SK-N-SH (cell line): ENCODE measurements at places on chromosomes 2 and 18. TPM values are rescaled to one million over a fixed set of nuclear protein-coding genes. Genes with fewer than 3 reads are reported as not detected.

The ERICH2 gene
- polyA plus RNA-seq: not detected in 2 replicates

The FSIP2 gene
- not detected in 2 replicates for polyA plus RNA-seq

The MALL gene
- polyA plus RNA-seq: 1.7 and 5.2 TPM in 2 replicates

The HIBCH gene
- 8.4 and 12.2 TPM in 2 replicates for polyA plus RNA-seq

The TDRD15 gene
- not detected in 2 replicates for polyA plus RNA-seq

The PIKFYVE gene
- polyA plus RNA-seq: 7.0 and 10.2 TPM in 2 replicates

The SCN7A gene
- 0.02 and 0.05 TPM in 2 replicates for polyA plus RNA-seq

The ATP8B1 gene
- 43.8 and 60.4 TPM in 2 replicates for polyA plus RNA-seq

The ACP1 gene
- polyA plus RNA-seq: 88.9 and 108 TPM in 2 replicates

The STEAP3 gene
- 30.6 and 34.3 TPM in 2 replicates for polyA plus RNA-seq

The SRD5A2 gene
- not detected in 2 replicates for polyA plus RNA-seq

The RAB27B gene
- polyA plus RNA-seq: 0.56 and 0.68 TPM in 2 replicates

DNA sequence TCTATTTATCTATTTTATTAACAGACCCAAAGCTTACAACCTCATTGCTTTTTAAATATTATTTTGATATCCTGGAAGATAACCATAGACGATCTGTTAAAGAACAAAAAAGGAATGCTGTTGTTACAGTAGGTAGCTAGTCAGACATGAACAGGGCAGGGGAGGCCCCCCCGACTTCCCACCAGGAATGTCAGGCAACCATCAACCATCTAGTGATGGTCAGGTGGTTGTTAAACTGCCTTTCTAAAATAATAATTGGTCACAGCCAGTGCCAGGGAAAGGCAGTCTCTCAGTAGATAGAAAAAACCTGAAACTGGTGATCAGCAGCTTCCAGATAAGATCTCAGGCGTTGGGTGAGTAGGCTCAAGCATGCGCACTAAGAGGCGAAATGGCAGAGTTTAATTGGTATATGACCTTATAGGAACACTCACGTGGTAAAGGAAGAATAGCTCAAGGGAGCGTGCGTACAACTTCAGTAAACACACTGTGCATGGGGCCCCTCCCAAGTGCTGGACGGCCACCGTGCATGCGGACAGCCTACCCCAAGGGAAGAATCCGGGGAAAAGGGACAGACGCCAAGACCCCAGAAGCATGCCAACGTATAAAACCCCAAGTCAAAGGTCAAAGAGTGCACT, 32.5 kb upstream of the CCL20 start:
- DNase-seq: no peak

GRCh38 chr2:152481881-152482583, 147.1 kb downstream of the FMNL2 start:
- DNase-seq: no peak

GRCh38 chr2:95273566-95274290, 521 bp upstream of the PROM2 start:
- no peak for DNase-seq

DNA sequence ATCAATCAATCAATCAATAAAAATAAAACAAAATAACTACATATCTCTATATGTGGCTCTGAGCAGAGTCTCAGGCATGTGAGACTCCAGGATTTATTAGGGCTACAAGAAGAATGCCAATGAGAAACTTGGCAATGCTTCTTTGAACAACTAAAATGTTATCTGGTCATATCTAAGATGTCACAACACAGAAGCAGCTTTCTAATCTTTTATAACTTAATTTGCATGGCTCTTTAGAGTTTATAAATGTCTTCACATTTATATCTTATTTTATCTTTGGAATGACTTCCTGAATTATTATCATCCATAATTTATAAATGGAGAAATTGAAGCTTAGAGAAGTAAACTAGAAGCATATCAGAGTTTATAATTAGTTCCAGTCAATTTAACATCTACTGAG, 14.9 kb upstream of the MAP4K3 start:
- no peak for DNase-seq

DNA sequence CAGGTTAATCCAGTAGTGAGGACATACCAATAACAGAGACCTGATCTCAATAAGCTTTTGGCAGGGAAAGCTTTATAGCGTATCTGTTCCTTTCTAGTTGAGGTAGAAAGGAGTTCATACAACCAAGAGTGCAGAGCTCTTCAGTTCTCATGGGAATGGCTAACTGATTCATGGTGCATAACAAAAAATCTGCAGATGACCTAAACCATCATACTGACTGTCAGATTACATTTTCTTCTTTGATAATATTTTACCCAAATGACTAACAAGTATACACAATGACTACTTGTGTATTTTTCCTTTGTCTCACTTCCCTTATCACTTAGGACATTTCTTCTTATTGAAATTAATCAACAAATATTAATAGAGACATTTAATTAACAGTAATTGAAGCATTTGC, 140.0 kb upstream of the SERTAD2 start:
- DNase-seq: no peak

- DNase-seq: no peak
Observed at GRCh38 chr2:65313126-65313953, 85.7 kb downstream of the ACTR2 start.

DNA sequence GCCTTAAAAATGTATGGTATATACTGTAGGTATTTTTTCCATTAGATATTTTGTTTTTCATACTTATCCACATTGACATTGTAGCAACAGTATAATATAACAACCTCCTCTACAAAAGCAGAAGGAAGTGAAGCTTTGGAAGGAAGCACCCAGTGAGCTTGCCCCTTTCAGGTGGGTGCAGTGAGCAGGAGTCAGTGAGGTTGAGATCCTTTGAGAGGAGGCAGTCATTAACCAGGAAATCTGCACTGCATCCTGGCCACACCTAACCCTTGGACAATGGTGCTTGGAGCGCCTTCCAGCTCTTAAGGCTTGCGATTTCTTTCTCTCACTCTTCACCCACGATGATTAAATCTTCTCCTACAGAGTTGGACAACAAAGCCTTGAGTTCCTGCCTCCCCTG, 13.9 kb downstream of the IL37 start:
- no peak for DNase-seq

DNA sequence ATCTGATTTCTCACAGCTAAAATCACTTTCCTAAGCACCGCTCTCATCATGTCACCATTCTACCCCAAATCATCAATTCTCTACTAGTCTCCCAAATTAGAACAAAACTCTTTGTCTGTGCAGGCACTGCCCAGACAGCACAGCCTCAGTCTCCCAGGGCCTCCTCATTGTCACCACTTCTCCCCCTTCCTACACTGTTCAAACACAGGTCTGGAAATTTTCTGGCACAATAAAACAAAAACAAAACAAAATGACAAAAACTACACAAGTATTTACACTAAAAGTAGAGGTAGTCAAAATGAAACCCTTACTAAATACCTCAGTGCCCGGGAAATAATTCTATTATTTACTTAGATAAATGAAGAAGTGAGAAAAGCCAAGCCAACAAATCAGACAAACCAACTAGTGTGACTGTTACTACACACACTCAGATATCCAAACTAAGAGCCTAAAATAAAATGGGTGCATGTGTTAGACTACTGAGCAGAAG, 156.2 kb upstream of the DNMT3A start:
- no peak for DNase-seq

DNA sequence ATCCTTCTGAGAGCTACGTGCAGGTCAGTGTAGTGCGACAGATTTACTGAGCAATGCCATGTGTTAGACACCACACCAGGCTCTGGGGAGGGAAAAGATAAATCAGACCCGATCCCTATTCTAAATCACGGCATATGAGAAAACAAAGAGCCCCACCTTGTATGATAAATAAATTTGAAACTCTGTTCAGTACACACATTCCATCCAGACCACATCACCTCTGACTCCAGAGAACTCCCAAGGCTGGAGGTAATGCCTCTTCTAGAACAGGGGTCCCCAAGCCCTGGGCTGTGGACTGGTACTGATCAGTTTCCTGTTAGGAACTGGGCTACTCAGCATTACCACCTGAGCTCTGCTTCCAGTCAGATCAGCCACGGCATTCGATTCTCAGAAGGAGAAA, 77.3 kb downstream of the QPCT start:
- DNase-seq: no peak

DNA sequence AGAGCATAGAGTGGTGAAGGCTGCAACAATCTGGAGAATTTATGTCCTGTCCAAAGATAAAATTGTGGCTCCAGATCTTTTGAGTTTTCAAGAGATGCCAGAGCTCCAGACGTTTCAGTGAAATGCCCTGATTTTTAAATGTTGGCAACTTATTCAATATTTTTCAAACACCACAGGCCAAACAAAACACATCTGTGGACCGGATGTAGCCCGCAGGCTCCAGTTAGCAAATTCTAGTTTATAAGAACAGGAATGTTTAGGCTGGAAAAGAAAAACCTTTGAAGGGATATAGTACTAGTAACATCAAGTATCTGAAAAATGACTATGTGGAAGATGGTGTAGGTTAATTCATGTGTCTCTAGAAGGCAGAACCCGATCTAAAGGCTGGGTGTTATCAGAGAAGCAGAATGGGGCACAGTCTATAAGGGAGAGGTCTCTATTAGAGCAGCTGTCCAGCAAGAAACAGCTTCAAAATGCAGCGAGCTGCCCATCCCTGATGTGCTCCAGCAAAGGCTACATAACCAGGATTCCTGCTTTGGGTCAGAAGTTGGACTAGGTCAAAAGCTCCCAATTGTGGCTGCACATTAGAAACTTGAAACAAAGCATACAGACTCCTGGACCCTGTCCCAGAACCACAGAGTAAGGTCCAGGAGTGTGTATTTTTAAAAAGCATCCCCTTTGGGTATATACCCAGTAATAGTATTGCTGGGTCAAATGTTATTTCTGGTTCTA, 105.9 kb downstream of the ANKRD44 start:
- DNase-seq: no peak

- peak; percentile 27 for DNase-seq
Observed at GRCh38 chr18:24878289-24878688, 417.9 kb downstream of the HRH4 start.

DNA sequence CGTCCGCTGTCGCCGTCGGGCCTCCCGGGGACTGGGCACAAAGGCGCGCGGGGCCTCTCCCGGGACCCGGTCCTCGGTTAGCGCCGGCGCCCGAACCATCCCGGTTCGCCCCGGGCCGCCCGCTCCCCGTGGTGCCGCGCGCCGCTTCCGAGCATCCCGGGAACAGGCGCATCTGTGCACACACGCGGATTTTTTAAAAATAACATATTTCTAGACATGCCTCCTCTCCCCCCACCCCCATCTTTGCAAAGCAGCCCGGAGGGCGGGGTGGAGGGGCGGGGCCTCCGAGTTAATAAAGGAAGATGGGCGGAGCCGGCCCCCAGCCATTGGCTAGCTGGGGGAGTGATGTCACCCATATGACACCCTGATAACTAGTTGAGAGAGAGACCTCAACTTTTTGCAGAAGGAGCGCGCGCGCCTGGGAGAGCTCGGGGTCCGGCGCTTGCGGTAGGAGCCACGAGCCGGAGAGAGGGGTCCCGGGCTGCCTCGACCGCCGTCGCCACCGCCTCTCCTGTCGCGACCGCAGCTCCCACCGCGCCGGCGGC, at the start of gene SOX11:
Gene SOX11, plus strand, starts transcription at position 400 of the 545 bp plus-strand sequence. CDS start 338 bp downstream, outside the sequence.
- DNase-seq: peak; percentile 99

- DNase-seq: no peak
Observed at GRCh38 chr2:241743620-241744019, 9.2 kb downstream of the D2HGDH start.

DNA sequence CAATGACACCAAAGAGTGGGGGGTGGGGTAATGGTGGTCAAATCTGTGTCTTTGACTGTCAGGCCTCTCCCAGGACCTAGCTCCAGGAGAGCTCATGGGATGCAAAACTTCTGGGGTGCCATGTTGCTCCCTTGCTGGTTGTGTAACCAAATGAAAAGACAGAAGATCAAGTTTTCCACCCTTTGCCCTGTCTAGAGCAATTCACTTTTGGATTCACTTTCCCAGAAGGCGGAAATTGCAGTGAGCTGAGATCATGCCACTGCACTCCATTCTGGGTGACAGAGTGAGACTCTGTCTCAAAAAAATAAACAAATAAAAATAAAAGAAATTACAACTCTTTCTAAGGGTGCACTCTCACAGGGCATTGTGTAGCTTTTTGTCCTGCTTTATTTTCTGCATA, 34.9 kb upstream of the PLA2R1 start:
- DNase-seq: no peak

- DNase-seq: no peak
Observed at GRCh38 chr2:37154785-37155184, 2.0 kb downstream of the EIF2AK2 start.

- no peak for DNase-seq
Observed at GRCh38 chr2:68916226-68916625, 36.5 kb downstream of the GKN2 start.

DNA sequence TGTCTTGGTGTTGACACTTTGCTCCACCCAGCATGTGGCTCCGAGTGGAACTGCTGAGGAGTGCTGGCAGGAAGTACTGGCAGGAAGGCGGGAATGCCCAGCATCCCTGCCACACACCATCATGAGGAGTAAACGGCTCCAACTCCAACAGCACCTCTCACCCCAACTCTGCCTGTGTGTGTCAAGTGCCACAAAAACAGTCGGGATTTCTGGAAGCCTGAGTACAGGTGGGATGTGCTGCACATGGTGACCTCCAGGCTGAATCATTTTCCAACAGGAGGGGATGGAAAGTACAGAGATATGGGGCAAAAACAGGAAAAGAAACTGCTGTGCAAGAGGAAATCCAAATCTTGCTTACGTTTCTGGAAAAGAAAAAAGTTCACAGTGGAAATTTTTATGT, 53.6 kb downstream of the PARD6G start:
- DNase-seq: no peak

DNA sequence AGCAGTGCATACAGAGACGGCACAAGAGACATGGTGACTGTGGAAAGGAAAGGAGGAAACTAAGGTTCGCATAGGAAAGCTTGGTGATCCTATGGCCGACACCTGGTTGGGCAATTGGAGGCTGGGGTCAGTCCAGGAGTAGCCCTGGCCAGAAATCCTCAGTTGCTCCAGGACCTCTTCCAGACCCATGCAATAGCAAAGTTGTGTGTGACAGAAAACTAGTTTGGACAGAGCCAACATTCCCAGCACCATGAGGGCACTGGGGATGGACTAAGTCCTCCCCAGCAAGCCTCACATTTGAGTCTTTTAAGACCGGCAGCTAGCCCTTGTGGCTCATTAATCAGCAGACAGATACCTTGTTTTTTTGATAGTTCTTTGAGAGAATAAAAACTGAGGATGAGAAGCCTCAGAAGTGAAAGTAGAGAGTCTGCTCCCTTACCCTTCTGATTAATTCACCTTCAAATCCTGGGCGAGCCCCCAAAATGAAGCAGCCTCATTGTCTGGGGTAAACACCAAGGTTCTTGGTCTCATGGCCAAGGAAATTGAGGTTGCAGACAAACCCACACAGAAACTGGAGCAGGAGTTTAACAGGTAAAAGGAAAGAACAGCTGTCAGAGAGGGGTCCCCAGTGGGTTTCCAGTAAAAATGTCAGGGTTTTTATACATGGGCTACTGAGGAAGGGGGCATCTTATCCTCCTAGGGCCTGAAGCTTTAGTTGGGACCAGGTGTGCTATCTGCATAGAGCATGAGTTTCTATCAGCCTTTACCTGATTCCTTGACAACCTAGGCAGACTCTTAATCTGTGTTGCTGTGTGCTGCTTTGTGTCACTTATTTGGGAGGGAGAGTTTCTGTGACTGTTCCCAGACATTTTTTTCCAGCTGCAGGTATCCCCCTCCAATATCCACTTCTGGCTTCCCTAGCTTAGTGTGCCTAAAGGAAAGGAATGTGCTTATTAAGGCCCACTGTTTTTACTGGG, 39.1 kb downstream of the STK17B start:
- DNase-seq: no peak

- no peak for DNase-seq
Observed at GRCh38 chr2:26838121-26838906, 9.6 kb upstream of the DPYSL5 start.
